T-helper 22 cell (primary cell): ENCODE measurements at places on chromosomes 7 and 10.

DNA sequence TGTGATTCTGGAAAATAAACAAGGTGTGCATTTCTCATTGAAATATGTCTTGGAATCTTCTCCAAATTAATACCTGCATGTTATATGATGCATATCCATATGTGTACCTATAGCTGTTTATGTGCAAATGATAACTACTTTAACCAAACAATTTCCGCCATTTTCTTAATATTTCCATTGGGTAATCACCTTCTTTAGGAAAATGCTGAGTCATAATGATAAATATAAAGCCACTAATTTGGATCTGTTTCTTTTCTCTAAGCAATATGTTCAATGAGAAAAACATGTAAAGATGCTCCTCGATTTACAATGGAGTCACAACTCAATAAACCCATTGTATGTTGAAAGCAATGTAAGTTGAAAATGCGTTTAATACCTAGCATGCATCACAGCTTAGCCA lies 574.4 kb downstream of the CNTNAP2 start:
- DNase-seq, result no peak

DNA sequence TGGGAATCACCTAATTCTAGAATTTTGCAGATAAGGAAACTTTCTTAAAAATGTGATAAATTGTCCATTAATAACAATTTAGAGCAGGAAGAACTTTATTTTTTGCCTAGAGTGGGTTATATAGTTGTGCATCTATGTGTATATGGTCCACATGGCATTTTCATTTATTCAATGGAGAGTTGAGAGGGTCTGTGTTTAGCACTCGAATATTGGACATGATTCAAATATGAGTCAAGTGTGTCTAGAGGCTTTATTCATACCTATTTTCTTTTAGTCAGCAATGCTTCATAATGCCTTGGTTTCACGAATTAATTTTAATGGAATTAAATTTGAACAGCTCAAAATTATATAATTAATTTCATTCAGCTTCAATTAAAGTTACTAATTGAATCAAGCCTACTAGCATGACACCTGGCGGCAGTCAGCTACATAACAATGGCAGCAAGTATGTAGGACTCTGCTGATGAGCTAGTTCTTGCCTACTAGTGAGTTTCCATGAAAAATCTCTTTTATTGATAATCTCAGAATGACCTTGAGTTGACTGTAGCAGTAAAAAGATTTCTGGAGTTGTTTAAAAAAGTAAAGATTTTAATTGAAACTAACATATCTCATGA lies 17.7 kb downstream of the MDFIC start:
- peak; percentile 18 for DNase-seq

GRCh38 chr10:73065441-73065840 lies 31.2 kb downstream of the P4HA1 start:
- no peak for DNase-seq

DNA sequence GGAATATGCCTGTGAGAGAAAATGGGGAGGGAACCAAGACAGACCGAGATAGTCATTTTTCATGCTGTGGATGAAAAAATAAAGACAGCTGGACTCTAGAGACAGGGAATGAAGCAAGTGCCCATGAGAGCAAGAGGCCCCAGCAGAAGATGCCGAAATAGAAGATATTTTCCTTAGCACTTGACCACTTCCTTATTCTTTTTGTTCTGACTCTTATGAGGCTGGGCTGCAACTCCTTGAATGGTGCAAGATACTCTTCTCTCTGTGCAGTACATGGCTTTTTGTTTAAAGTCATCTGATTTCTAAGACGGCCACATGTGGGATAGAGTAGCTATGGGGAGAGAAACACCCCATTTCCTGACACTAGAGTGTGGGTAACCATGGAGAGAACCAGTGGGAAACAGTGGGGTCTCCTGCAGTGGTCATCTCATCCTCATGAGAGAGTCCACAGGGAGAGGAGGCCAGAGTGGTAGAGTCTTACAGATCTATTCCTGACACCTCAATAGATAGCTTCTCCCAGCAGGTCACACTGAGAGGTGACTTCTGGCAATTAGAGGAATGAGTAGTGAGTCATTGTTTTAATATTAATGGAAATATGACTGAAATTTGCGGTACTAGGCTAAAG lies 18.0 kb upstream of the VCL start:
- no peak for DNase-seq

GRCh38 chr7:143514995-143515735 lies 37.5 kb downstream of the TAS2R41 start:
- DNase-seq, result no peak

GRCh38 chr7:70435634-70436033 lies 696.3 kb upstream of the GALNT17 start:
- no peak for DNase-seq

DNA sequence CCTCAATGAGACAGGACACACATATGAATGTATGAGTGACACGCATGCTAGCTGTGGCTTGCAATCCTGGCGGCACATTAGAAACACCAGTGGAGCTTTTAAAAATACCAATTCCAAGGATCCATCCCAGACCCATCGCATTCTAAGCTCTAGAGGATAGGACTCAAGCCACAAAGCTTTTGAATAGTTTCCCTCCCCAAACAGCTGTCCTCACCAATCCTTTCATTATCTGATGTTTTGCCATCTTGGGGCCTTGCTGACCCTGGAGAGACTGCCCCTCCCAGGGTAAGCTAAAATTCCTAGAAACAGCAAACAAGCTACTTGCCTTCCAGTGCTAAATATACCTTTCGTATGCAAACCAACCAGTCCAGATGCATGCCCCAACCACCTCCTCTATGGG lies 8.9 kb upstream of the TM9SF3 start:
- DNase-seq, result no peak

- no peak for DNase-seq
Measured at GRCh38 chr7:126843336-126843735, 409.4 kb downstream of the GRM8 start.

DNA sequence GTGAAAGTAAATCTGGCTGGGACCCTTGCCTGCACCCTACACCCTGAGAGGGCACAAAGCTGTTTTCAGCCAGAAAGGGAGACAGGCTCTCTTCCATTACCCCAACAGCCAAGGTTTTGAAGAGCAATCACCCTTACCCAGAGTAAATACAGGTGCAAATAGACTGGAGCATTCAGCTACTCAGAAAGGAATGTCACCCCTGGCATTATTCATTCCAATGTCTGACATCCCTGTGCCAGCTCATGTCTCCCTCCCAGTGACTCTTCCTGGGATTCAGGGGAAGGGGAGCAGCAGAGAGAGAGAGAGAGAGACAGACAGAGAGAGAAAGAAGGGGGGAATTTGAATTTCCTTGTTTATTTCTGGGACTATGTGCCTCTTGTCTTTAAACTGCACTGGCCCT lies 611.8 kb downstream of the SORCS3 start:
- no peak for DNase-seq

DNA sequence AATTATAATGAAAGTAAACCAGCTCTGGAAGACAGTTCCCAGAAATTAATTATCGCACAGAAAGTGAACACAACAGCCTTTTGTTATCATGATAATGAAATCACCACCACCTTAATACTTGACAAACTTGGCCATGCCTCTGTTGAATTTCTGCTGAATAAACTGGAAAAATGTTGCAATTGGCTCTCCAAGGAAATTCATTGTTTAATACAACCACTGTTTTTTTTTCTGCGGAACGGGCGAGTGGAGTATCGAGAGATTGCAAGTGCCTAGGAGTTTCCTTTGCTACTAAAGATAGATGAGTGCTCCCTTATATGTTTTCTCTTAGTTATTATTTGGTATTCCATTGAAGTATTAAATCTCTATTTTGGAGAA lies 657.0 kb downstream of the SDK1 start:
- DNase-seq, result no peak

GRCh38 chr10:18159557-18159956 lies 19.3 kb downstream of the CACNB2 start:
- DNase-seq, result no peak

GRCh38 chr10:9451211-9451773 lies 1396.8 kb downstream of the GATA3 start:
- DNase-seq, result no peak

- DNase-seq, result no peak
Measured at GRCh38 chr10:49595713-49596492, 14.2 kb upstream of the SLC18A3 start.

DNA sequence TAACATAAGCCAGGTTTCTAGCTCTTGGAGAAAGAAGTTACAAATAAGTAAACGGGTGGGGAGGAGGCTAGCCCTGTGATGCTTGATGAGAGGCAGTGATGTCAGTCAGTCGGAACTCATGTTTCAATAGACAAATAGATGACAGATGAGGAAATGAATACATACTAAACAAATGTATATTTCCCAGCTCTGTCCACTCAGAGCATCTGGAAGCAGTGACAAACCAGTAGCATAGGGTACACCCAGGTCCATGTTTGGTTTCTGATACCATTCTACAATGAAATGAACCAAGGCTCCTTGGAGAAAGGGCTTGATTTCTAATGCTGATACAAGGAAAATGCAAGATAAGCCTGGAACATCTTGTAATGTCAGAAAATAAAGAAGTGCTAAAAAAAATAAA lies 30.6 kb downstream of the PODXL start:
- no peak for DNase-seq

GRCh38 chr7:106177738-106178592 lies 65.9 kb upstream of the SYPL1 start:
- DNase-seq, result no peak

GRCh38 chr7:100016215-100016901 lies 962 bp downstream of the ZKSCAN1 start:
- no peak for DNase-seq

DNA sequence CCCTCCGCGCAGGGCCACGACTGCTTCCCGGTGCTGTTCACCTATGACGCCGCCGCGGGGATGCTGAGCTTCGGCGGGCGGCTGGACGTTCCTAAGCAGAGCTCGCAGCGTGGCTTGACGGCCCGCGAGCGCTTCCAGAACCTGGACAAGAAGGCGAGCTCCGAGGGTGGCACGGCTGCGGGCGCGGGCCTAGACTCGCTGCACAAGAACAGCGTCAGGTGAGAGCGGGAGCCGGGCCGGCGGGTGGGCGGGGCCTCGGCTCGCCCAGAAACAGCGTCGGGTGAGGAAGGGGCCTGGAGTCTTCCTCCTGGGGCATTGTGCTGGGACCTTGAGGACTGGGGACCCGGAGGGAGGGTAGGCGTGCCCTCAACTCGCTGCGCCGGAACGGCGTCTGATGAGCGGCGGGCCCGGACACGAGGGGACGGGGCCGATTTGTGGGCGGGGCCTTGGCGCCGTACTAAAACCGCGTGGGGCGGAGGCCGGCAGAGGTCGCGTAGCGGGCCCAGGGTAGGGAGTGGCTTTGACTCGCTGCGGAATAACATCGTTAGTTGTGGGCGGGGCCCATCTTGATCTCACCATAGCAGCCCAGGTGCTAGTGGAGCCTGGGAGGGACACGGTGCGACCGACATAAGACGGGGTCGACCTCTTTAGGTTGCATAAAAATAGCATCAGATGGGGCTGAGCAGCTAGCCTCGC lies 15.6 kb downstream of the PDAP1 start:
- DNase-seq, result peak; percentile 80

GRCh38 chr7:23477962-23478866 lies 7.9 kb upstream of the IGF2BP3 start:
- DNase-seq, result no peak

DNA sequence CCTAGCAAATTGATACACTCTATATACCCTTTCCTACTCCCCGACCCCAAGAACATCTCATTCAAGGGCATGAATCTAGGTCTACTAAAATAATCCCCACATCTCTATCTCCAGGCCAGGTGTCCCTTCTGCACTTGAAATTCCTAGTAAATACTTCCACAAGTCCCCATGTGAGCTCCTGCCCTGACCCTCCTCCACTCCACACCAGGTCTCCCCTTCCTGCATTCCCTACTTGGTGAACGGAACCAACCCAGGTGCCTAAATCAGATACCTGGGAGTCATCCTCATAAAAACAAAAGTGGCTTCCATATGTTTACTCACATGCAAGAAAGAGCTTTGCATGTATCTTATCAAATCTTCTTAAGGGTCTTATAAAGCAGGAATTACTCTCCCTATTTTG lies 69.2 kb downstream of the COA1 start:
- no peak for DNase-seq

GRCh38 chr10:50991456-50992355 lies 82.6 kb upstream of the PRKG1 start:
- no peak for DNase-seq

GRCh38 chr10:19922236-19922963 lies 106.2 kb downstream of the PLXDC2 start:
- no peak for DNase-seq

- no peak for DNase-seq
Measured at GRCh38 chr10:12969951-12970350, 31.6 kb downstream of the CCDC3 start.

DNA sequence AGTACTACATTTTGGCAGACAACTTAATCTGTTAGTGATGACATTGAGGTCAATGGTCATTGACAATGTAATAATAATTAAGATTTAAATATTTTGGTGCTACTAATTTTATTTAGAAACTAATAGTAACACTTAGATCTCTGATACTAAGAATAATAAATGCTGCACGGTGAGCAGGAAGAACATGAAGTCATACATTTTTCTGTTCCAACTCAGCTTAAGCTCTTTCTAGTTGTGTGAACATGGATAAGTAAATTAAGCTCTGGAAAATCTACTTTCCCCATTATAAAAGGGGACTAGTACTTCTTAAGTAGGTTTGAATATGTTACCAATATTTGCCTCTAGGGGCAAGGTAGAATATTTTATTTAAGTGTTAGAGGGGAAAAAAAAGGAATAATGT lies 65.9 kb upstream of the MEOX2 start:
- DNase-seq, result no peak

GRCh38 chr10:96890172-96890513 lies 58.0 kb downstream of the LCOR start:
- DNase-seq, result no peak

- DNase-seq, result no peak
Measured at GRCh38 chr7:150731916-150732315, 5.3 kb upstream of the GIMAP5 start.

DNA sequence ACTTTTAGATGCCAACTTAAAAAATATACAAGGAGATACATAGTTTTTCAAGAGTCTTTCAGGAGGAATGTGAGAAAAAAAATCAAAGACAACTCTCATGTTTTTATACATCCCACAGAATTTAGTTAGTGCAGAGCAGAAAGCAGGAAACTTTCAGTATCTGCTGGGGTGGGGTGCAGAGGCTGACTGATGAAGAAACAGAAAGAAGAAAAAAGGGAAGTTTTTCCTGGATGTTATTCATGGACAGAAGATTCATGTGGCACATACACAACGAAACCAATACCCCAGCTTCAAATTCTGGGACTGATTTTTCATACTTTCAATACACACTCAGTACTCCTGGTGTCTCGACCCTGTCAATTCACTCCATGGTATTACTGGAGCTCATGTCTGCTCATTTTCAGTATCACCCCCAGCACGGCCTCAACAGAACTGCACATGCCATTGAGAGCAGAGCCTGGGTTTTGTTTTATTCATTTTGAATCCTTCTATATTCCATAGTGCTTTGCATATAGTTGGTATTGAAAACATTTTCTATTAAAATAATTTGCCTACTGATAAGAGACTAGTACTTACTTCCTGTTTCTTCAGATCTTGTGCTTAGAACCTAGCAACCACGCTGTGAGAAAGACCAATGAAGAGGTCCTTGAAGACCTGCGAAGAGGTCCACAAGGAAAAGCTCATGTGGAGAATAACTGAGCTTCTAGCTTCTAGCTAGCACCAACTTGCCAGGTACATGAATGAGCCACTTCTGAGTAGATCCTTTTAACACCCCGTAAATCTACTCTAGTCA lies 49.0 kb downstream of the NDUFB2 start:
- DNase-seq, result no peak

GRCh38 chr7:15937571-15937970 lies 251.1 kb upstream of the MEOX2 start:
- no peak for DNase-seq
